ENCODE measurements at places on chromosomes 7 and 10.

- no peak for DNase-seq
Observed at GRCh38 chr10:132345345-132345744, 13.4 kb downstream of the LRRC27 start.

DNA sequence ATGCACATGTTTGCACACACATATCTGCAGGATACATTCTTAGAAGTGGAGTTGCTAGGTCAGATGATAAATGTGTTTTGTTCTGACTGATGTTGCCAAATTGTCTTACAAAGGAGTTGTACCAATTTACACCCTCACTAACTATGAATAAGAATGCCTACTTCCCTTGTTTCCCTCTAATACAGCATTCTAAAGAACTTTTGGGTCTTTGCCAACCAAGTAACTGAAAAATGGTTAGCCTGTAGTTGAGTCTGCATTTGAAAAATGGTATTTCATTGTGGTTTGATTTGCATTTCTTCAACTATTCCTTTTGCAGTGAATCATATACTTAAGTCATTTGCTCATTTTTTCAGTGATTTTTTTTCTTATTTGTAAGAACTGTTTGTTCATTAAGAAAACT is 48.4 kb downstream of the TMEM26 start:
- DNase-seq: no peak

GRCh38 chr7:22452960-22453558 is 46.9 kb downstream of the STEAP1B start:
- DNase-seq: no peak

GRCh38 chr7:86929293-86930109 is 130.0 kb downstream of the ELAPOR2 start:
- DNase-seq: no peak

DNA sequence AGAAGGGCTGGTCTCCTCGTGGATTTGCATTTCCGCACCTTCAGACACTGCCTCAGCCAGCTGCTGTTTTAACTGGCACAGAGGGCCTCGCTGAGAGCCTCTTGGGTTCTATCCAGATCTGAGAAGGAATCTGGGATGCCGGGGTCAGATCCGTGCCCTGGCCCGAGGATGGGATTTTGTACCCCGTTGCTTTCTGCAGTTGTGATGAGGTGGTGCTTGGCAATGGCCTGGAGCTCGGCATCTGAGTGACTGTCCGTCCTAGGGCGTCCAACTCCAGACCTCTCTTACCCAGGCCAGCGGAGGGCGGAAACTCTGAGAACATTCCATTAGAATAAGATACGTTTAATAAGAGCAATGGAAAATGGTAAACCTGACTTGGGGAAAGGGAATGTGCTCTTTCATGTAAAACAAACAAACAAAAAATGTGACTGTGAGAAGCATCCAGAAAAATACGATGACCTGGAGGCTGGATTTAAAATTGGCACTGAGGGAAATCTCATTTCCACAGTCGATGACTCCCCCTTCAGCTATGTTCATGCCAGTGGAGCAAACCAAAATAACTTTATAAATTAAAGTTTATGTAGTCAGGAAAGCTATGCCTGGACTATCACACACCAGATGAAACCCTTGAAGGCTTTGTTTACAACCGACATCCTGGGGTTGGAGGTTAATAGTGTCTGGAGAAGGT is 39.6 kb downstream of the GRK5 start:
- no peak for DNase-seq

DNA sequence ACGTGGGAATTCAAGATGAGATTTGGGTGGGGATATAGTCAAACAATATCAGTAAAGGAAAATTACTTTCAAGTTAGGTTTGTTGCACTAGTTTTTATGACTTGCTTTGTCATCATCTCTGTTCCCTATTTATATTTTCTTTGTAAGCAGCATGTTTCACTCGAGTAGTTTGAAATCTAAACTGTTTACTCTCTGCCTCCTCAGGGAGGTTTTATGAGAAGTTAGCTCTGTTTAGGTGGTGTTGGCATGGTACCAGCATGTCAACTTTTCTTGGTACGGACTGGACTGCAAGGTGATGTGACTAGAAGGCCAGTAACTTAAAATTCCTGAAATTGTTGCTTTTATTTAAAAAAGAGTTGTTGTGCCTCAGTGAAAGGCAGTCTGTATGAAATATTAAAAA is 59.2 kb upstream of the MTPN start:
- no peak for DNase-seq

DNA sequence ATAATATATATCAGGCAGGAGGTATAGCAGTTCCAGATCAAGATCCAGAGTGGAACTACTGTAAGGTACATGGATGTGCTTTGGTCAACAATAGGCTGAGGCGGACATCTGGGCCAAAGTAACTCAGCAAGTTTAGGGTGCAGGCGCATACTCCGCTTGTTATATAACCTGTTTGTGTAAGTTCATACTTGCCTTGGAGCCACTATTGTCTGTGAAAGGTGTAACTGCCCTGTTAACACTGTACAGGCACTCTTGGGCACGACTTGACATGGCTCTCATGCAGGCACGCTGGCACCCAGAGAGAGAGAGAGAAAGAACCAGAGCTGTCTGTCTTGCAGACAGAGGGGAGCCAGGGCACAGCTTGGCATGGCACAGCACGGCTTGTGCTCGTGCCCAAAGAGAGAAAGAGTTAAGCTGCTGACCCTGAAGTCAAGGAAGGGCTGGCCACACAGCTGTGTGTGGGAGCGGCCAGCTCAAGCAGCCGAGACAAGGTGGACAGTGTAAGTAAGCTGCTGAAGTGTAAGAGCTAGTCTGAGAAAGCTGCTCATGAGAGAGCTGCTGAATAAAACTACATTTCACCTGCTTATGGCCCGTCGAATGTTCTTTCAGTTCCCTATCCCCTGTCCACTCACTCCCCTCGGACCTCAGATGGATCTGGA is 47.8 kb upstream of the KAT6B start:
- no peak for DNase-seq

- DNase-seq: no peak
Observed at GRCh38 chr10:3764626-3765112, 20.3 kb downstream of the KLF6 start.

DNA sequence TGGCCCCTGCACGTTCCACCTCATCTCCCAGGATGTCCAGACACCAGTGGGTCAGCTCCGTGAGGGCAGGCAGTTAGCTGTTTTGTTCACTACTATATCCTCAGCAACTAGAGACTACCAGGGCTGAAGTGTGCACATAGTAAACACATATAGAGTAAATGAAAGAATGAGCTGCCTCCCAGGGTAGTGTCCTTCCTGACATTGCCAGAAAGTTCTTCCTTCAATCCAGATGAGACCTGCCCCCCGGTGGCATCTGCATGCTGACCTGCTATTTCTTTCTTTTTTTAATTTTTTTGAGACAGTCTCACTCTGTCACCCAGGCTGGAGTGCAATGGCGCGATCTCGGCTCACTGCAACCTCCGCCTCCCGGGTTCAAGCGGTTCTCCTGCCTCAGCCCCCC is 14.0 kb upstream of the ARPC1A start:
- no peak for DNase-seq

DNA sequence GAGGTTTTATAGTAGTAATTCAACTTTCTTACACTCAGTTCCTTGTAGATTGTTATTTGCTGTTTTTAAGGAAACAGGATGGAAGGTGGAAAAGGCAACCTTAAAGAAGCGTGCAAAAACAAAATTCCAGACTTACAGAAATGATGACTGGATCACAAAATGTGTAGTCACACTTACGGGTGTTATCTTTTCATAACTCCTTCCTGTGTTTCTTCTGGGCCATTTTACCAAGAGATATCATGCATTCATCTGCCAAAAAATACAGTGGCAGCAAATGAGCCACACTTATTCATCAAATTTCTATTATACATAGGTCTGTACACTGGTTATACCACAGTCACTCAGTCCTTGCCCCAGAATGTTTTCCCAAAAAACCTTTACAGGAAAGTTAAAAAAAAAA is 94.3 kb upstream of the IL6 start:
- no peak for DNase-seq

DNA sequence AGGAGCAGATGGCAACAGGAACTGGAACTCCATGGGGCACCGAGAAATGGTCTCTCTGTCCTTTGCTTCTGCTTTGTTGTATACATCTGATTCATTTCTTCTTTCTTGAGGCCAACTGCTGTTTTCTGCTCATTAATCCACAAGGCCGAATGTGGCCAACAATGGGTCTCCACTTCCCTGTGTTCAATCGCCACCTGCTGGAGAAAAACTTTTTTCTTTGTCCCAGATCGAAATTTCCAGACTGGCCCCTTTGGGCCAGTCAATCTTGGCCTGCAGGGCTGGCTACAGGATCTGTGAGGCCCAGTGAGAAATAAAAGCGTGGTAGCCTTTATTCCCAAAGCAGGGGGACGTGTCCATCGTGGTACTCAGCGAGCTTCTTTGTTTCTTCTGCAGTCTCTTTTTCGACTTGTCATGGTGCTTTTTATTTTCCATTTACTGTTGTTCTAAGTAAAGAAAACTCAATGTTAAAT is 58.8 kb downstream of the PARP12 start:
- DNase-seq: peak; percentile 12

- no peak for DNase-seq
Observed at GRCh38 chr7:150342121-150342408, 636 bp upstream of the RARRES2 start.

DNA sequence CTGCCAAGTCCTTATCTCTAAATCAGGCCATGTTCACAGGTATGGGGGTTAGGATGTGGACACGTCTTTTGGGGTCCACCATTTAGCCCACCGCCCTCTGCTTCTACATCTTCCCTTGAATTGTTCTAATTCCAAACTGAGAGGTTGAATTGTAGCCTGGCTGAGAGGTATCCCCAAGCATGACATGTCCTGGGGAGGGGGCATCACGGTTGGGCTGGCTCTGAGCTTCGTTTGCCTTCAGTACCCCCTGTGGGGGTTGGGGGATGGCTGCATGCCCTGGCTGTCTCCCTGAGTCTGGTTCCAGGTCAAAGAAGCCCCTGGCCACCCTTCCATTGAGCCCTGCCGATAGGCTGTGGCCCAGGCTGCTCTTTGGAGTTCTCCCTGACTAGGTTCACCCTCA is 204.6 kb downstream of the GLRX3 start:
- DNase-seq: no peak

DNA sequence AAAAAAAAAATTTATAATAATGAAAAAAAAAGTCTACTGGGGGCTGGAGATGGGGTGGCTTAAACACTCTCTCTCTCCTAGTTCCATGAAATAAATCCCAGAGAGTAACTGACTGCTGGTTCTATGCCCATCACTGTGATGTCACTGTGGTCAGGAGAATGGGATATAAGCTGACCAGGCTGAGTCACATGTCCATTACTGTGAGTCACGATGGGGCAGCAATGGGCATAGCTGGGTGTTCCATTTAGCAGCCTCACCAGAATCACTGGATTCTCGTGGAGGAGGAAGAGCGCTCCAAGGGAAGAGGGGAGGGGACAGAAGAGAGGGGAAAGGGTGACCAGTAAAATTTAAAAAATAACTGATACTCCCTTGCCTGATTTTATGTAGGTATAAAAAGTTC is 37.1 kb downstream of the MASTL start:
- DNase-seq: no peak

DNA sequence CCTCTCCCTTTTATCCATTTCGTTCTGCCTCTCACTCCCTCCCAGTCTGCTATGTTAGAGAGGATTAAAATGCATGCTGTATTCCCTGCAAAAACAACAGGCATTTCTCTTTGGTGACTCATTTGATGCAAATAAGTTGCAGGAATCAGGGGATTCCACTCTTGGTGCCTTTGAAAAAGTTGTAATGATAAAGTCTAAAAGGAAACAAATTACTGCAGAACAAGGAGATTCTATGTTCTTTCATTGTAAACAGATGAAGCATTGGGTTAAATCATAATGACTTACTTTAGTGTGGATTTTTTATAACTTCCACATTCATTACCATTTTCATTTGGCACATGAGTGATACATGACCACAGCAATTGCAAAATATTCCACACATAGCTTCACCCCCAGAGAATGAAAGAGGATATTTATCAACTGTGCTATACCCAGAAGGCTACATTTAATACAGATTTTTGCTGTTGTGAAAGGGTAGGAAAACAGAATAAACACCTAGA is 33.4 kb upstream of the ABLIM1 start:
- no peak for DNase-seq

DNA sequence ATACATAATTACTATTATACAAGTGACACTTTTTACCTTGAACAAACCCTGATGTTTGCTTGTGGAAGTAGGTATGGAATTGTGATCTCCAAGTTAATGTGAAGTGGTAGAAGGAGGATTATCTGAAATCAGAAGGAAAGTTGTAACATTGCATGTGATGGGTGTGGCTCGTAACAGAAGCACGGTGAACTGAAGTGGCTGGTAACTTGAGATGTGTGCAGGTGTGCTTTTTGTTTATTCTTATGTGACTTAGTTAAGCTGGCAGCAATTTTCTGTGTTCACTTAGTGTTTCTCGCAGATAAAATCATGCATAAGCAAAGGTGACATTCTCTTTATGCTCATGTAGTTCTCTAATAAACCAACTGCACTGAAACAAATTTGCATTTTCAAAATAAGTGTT is 82.3 kb downstream of the ZEB1 start:
- DNase-seq: no peak

DNA sequence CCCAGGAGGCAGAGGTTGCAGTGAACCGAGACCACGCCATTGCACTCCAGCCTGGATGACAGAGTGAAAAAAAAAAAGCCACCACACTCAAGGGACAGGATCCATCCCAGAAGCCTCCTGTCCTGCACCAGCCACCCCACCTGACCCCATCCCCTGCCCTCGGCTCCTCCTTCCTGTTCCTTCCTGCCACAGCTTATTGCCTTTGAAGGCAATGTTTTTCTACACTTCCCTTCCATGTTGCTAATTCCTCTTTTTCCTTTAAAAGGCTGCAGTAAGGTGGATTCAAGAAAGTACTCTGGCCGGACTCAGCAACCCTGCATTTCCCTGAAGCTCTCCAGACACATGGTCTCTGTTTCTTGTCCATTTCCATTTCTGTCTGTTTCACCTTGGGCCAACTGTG is 80.9 kb downstream of the FAM171A1 start:
- no peak for DNase-seq
